ENCODE measurements at places on chromosomes 16 and 17. TPM values are rescaled to one million over a fixed set of nuclear protein-coding genes. Genes with fewer than 3 reads are reported as not detected.

The USP43 gene
- polyA plus RNA-seq: 5.8 TPM

The MYL4 gene
- polyA plus RNA-seq: 0.18 TPM

The CENPT gene
- 35.5 TPM for polyA plus RNA-seq

The NEUROD2 gene
- 0.02 TPM for polyA plus RNA-seq
